ENCODE measurements at places on chromosomes 16 and 17. TPM values are rescaled to one million over a fixed set of nuclear protein-coding genes. Genes with fewer than 3 reads are reported as not detected.

Gene DVL2
- total RNA-seq: 61.8 TPM

Gene EPX
- total RNA-seq: not detected

Gene MYO15A
- total RNA-seq: 0.31 TPM

Gene CIITA
- 11.9 TPM for total RNA-seq

Gene CFAP97D1
- total RNA-seq: not detected

Gene SP6
- 0.09 TPM for total RNA-seq

Gene NPTX1
- 0.93 TPM for total RNA-seq

Gene SLC5A10
- total RNA-seq: not detected

Gene APOH
- not detected for total RNA-seq

Gene TMED6
- total RNA-seq: 1.4 TPM

Gene SPN
- 136 TPM for total RNA-seq

Gene GSDMA
- not detected for total RNA-seq

Gene PRAC1
- total RNA-seq: not detected

Gene CCL8
- not detected for total RNA-seq

Gene HAS3
- total RNA-seq: 0.55 TPM

Gene HSD17B2
- not detected for total RNA-seq

Gene SLC5A2
- total RNA-seq: 0.24 TPM

Gene SPHK1
- 17.2 TPM for total RNA-seq

Gene SEPTIN12
- total RNA-seq: not detected

Gene PSMD7
- total RNA-seq: 136 TPM

Gene METRN
- 34.8 TPM for total RNA-seq

Gene HCRT
- not detected for total RNA-seq

Gene TBC1D28
- total RNA-seq: not detected

Gene CCL2
- 6.6 TPM for total RNA-seq

Gene FADS6
- total RNA-seq: not detected

Gene FGF11
- total RNA-seq: 0.85 TPM

Gene PIRT
- not detected for total RNA-seq

Gene CCL7
- not detected for total RNA-seq

Gene KCNG4
- not detected for total RNA-seq

Gene VTN
- total RNA-seq: 0.18 TPM

Gene RND2
- 0.04 TPM for total RNA-seq

Gene CNEP1R1
- total RNA-seq: 23.6 TPM

Gene GNAO1
- total RNA-seq: 2.5 TPM

Gene KRT28
- total RNA-seq: not detected

Gene RNF166
- total RNA-seq: 56.2 TPM

Gene PRSS8
- total RNA-seq: not detected

Gene BCL6B
- total RNA-seq: 0.59 TPM
